ENCODE measurements at places on chromosomes 16 and 17. TPM values are rescaled to one million over a fixed set of nuclear protein-coding genes. Genes with fewer than 3 reads are reported as not detected.

- DNase-seq, result no peak
Observed at GRCh38 chr17:80613732-80614071, 69.1 kb downstream of the RPTOR start.

- DNase-seq, result no peak
Observed at GRCh38 chr17:45096926-45097325, 35.4 kb downstream of the PLCD3 start.

- no peak for DNase-seq
Observed at GRCh38 chr17:12883472-12883871, 94.2 kb downstream of the ARHGAP44 start.

DNA sequence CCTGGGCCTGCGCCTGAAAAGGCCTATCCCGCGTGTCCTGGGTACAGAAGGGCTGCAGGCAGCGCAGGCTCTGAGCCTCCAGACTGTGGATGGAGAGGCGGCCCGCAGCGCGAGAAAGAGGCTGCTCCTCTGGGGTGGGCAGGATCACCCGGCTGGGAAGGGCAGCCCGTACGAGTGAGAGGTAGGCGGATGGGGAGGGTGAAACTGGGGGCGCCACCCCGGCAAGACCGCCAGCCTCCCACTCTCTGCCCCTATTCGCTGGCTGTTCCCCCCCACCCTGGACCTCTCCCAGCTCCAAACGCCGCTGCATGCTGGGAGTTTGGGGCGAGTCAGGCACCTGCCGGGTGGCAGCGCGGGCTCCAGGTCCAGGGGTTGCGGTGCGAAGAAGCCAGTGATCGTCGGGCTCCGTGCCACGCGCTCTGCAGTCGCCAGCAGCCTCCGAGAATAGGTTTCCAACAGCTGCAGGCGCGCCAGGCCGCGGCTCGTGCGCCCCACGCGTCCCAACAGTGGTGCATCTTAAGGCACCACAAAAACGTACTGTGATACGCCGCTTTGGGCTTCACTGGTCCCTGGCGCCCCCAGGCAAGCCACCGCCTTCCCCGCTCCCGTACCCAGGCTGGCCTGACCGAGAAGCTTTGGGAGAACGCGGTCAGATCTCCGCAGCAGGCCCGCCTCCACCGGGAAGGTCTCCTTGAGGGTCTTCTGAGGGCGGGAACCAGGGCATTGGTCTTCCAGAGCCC, 1.1 kb downstream of the NOXO1 start:
- DNase-seq, result no peak

- DNase-seq, result no peak
Observed at GRCh38 chr17:57557416-57557815, 187.7 kb downstream of the CCDC182 start.

- DNase-seq, result peak; percentile 8
Observed at GRCh38 chr17:5975661-5976060, 94.5 kb upstream of the WSCD1 start.

DNA sequence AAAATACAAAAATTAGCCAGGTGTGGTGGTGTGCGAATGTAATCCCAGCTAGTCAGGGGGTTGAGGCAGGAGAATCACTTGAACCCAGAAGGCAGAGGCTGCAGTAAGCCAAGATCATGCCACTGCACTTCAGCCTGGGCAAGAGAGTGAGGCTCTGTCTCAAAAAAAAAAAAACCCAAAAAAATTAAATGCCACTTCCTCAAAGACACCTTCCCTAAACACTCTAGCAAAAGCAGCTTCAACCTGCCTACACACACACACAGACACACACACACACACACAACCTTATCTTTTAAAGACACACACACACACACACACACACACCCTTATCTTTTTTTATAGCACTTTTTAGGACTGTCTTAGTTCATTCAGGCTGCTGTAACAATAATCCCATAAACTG, 201.7 kb upstream of the PSMD7 start:
- no peak for DNase-seq

- no peak for DNase-seq
Observed at GRCh38 chr17:82064433-82065192, 991 bp downstream of the DUS1L start.

GRCh38 chr16:89395150-89396142, 94.9 kb downstream of the ANKRD11 start:
- peak; percentile 86 for DNase-seq

DNA sequence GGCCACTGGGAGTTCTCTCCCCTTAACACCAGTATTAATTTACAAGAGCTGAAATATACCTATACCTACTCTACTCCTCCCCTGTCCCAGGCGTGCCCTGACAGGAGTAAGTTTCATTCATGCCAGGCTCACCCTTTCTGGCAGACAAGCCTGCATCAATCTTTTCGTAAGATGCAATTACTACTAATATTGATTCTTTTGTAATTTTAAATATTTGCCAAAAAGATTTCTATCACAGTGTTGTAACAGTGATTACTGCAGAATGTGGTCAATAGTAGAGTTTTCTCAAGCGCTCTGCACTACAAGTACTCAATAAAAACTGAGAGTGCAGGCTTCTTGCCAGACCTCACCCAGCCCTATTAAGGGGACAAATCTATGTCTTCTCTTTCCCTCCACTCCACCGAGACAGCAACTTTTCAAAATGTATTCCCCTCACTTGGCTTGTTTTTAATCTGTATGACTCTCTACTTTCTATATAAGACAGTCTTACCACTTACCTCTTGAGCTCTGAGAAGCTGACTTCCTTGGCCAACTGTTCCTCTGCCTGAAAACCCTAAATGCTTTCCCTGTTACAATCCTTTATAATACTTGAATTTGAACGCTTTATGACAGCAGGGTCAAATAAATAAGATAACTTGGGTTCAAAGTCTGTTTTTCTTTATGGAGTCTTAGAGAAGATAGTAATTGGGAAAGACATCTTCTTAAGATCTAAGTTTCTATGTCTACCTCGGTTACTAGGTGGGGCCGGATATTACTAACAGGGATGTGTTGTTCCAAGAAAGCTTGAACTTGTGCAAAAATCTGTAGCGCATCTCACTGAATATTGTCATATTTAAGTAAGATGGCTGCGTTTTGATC, at the start of gene TMIGD1:
Gene TMIGD1, minus strand, starts transcription at position 555 of the 858 bp plus-strand sequence. CDS start 1,924 bp downstream, outside the sequence.
- DNase-seq, result no peak

DNA sequence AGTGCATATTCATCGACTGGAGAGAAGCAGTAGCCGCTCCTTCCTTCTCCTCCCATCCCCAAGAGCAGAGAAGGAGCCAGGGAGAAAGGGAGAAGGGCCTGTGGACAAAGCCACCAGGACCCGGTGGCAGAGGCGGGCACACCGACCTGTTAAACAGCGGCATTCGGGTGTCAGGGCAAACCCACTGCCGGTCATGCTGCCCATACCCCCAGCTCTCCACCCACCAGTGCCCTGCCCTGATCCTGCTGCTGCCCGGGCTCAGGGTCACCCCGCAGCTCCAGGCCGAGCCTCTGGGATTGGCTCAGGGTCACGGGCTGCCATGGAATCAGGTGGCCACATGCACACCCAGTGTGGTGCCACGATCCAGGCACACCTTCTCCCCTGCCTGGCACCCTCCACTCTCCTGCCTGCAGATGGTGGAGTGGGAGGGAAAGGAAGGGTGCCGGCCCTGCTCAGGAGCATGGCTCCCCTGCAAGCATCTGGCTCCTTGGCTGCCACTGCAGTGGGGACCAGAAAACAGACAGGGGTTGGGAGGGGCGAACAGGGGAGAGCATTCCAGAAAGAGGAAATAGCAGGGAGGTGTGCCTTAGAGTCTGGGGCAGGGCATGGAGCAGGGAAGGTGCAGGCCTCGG, 18.3 kb upstream of the RASD1 start:
- DNase-seq, result no peak

GRCh38 chr17:9037736-9038135, 16.4 kb downstream of the NTN1 start:
- DNase-seq, result no peak

DNA sequence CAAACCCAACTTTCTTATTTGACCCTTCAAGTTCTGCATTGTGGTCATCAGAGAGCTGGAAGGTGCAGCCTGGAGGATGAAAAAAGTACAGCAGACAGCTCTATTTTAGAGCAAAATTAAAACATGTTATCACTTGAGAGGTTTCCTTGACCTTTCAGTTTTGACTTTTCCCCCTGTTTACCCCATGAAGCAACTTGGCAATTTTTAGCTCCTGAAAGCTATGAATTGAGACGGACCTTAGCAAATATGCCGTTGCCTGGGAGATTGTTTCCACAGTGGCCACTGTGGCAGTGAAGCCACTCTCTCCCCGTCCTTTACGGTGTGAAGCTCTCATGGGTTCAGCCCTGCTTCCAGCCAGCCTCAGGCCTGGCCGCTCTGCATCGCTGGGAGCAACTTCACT, 398.6 kb downstream of the CPPED1 start:
- DNase-seq, result no peak

DNA sequence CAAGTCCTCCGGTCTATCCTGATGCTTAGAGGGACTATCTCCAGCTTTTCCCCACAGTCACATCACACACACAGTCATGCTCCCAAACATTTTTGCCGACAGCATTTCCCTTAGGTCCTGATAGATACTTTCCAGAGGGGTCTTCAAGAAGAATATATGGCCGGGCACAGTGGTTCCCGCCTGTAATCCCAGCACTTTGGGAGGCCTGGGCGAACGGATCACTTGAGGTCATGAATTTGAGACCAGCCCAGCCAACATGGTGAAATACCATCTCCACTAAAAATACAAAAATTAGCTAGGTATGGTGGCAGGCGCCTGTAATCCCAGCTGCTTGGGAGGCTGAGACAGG, 4.3 kb upstream of the GIP start:
- no peak for DNase-seq

- DNase-seq, result no peak
Observed at GRCh38 chr16:3140603-3141427, 6.0 kb downstream of the ZNF213 start.

GRCh38 chr16:82972331-82972919, 345.7 kb downstream of the CDH13 start:
- no peak for DNase-seq

DNA sequence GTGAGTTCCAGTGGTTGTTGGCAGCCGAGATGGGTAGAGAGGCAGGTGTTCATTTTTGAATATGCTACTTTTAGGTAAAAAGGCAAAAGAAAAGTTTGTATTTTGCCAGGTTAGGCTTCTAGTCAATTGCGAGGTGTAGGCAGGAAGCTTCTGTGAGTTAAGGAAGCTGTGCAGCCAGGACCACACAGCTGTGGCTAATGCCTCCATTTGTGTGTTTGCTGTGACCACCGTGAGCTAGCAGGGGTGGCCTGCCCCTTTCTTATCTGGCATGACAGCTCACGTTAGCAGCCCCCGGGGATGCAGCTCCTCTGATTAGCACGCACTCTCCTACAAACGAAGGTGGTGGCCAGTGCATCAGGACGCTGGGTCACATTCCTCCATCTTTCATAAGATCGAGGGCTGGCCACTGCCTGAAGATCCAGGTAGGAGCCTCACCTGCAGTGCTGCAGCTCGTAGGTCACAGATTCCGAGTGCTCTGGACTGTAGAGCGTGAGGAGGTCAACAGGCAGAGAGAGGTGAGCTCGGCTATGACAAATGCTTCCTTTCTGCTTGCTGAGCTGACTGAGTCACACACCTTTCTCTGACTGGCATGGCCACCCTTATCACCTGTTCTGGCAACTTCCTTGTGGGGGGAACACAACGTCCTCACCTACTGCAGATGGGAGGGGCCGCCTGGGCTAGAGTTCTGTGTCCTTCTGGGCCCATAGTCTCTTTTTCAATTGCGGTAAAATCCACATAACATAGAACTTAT, 244.4 kb downstream of the HS3ST3B1 start:
- DNase-seq, result no peak

- peak; percentile 53 for DNase-seq
Observed at GRCh38 chr16:86671486-86672178, 93.3 kb downstream of the FOXL1 start.

- no peak for DNase-seq
Observed at GRCh38 chr17:78995022-78995760, 14.4 kb downstream of the CANT1 start.

- no peak for DNase-seq
Observed at GRCh38 chr16:62863139-62863538, 826.9 kb upstream of the CDH8 start.

- DNase-seq, result peak; percentile 82
Observed at GRCh38 chr17:77374170-77374936, 233.6 kb downstream of the SEC14L1 start.

- DNase-seq, result no peak
Observed at GRCh38 chr17:61504697-61505096, 52.5 kb downstream of the TBX4 start.

- no peak for DNase-seq
Observed at GRCh38 chr17:37607637-37608331, 1.4 kb downstream of the SYNRG start.

DNA sequence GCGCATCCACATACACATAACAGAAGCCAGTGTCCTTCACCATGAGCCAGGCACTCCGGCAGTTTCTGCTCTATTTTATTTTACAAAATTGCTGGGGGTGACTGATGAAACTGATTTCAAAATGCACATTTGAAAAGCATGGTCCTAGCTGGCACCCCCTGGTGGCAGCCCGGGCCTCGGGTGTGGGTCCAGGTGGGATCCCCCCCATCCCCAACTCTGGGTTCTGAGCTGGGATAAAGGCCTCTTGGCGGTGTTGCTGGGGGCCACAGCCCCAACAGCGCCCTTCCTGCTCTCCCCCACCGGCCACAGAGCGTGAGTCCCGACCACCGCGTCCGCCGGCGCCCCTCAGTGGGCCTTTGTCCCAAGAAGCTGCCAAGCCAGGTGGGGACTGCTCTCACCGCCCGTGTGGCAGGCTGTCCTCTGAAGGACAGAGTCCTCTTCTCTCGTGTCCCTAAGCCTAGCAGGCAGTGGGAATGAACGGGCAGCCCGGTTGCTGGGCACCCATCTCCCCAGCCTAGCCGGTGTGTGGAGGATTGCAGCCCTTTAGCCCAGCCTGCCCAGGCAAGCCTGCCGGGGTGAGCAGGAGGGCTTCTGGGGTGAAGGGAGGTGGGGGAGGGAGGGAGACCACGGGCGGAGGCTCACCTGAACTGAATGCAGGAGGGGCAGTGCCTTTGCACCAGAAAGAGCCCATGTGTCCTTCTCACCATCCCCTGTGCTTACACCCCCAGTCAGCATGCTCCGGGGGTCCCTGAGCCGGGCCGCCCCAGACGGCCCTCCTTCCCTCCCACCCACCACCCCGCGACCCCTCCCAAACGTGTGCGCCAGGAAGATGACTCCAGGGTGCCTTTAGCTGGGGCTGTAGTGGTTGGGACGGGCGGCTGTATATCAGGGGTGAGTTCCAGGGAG, 898 bp downstream of the SNAI3 start:
- DNase-seq, result no peak

DNA sequence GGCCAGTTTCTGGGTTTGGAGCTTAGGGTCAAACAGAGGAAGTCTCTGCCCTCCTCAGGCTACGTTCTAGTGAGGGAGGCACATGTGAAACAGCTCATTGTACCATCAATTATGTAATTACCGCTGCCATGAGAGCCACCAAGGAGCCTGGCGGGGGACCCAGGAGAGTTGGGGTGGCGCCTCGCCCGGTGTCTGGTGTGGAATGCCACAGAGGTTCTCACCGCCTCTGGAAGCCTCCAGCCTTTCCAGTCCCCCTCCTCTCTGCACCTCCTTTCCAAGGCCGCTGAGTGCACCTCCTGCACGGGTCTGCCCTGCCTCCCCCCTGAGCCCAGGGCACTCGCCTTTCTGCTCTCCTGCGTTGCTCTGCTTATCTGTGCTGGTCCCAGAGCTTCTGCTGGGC, 51.4 kb downstream of the SREBF1 start:
- DNase-seq, result no peak

- no peak for DNase-seq
Observed at GRCh38 chr16:89096768-89097391, 3.2 kb downstream of the ACSF3 start.

EPN3 gene
- polyA plus RNA-seq, result 1.5 TPM

FA2H gene
- 0.22 TPM for polyA plus RNA-seq

NRN1L gene
- 1.6 TPM for polyA plus RNA-seq

KRTAP4-9 gene
- not detected for polyA plus RNA-seq

MTMR4 gene
- polyA plus RNA-seq, result 22.1 TPM

MAPT gene
- 8.2 TPM for polyA plus RNA-seq

CORO6 gene
- polyA plus RNA-seq, result 99.3 TPM

USP7 gene
- polyA plus RNA-seq, result 69.8 TPM

RMI2 gene
- 6.8 TPM for polyA plus RNA-seq

SLC12A3 gene
- polyA plus RNA-seq, result 0.05 TPM

Data from hindlimb muscle (tissue), 1 donor.